ENCODE measurements at places on chromosomes 13 and 19. TPM values are rescaled to one million over a fixed set of nuclear protein-coding genes. Genes with fewer than 3 reads are reported as not detected.

Gene ARGLU1
- total RNA-seq: 52.6 TPM

Gene CDC42EP5
- 3.8 TPM for total RNA-seq

Gene KIR2DL4
- total RNA-seq: not detected

Gene ZNF558
- 23.0 TPM for total RNA-seq

Gene ATP7B
- total RNA-seq: 2.3 TPM

Gene MAST1
- total RNA-seq: 0.87 TPM

Gene SMARCA4
- 74.0 TPM for total RNA-seq

Gene GRIN2D
- 0.25 TPM for total RNA-seq

Gene DPP9
- total RNA-seq: 36.4 TPM

Gene CCDC9
- total RNA-seq: 13.2 TPM

Gene SOHLH2
- 1.5 TPM for total RNA-seq

Gene CLDND2
- not detected for total RNA-seq

Gene RASGRP4
- not detected for total RNA-seq

Data from uterine smooth muscle cell (primary cell).